ENCODE measurements at places on chromosomes 1 and 21.

- no peak for DNase-seq
Observed at GRCh38 chr1:225824533-225824941, 14.6 kb downstream of the EPHX1 start.

DNA sequence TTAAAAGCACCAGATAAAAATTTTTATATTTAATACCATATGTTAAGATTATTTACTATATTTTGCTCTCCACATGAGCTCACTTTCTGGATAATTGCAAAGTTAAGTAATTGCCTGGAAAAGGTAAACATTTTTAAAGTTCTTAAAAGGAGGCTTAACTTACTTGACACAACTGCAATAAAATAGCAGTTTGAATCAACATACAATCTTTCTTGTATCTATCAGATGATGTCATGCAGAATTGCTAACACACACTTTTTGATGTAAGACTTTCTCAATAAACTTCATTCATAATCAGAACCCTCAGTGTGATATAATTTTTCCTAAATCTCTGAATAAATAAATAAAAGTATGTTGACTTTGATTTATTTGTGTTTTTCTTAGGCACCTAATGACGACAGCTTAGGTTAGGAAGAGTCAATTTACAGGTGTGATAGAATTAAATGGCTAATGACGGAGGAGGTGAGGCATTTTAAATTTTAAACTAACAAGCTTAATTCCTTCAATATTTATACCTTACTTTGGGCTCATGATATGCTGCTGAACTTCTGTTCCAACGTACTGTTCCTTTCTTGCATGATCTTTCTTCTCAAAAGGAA is 99.5 kb downstream of the LYPLAL1 start:
- no peak for DNase-seq

GRCh38 chr21:16678429-16679160 is 834.2 kb upstream of the CXADR start:
- DNase-seq, result no peak

DNA sequence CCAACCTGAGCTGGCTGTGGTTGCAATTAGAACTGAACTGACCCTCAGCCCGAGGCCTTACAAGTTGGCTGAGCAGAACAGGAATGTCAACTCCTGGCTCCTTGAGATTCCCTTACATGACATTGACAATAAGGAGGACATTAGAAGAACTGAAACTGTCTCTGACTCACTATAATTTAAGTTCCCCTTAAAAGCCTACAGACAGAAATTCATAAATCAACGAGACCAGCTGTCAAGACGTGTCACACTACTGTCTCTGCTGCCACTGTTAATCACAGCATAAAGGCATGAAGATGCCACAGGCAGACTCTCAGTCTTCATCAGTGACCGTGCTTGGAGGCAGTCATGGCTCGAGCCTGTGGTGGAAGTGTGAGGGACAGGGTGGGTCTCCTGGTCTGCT is 168.8 kb downstream of the GABPA start:
- DNase-seq, result no peak

DNA sequence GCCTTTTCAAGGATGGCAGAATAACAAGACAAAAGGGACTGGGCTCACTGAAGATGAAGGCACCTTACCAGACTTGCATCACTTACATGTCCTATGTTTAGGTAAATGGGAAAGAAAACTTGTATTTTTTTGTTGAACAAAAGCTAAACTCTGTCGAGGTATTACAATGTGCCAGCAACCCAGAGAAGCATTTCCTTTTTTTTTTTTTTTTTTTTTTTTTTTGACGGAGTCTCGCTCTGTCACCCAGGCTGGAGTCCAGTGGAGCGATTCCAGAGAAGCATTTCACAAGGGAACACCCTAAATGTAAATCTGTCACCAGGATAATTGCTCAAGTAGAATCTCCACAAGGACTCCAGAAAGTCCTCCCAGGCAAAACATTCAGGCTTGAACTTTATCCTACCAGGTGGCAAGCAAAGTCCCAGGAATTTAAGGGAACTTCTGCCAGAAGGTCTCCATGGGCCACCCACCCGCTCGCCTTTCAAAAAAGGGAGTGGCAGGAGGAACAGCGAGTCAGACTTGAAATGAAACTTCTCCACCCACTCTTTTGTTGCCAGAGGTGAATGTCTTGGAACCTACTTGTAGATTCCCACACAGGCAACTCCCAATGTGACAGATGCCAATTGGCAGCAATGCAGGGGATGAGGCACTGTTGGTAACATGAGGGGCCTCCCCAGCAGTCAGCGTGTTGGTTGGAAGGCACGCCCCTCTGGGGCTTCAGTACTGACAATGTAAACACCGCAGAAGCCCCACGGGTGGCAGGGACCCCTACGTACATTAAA is 125.0 kb downstream of the TIAM1 start:
- DNase-seq, result no peak

Data from stimulated activated CD4-positive, alpha-beta T cell treated with anti-CD3 and anti-CD28 coated beads, Interleukin-4, amount 100 ng/mL, for 48 hours (primary cell).